A549 treated with DMSO at 1 μM for 4 hours (cell line): ENCODE measurements at places on chromosomes 5 and 9. TPM values are rescaled to one million over a fixed set of nuclear protein-coding genes. Genes with fewer than 3 reads are reported as not detected.

IFNB1 gene
- not detected in 5 replicates for total RNA-seq

TGFBI gene
- total RNA-seq = 1,489 to 2,280 TPM (median 1,868 TPM) in 5 replicates

RELL2 gene
- 3.5 to 5.7 TPM (median 4.0 TPM) in 5 replicates for total RNA-seq

GABRP gene
- not detected in 5 replicates for total RNA-seq

SLC46A2 gene
- not detected in 5 replicates for total RNA-seq
